ENCODE measurements at places on chromosomes 2 and 18.

- no peak for DNase-seq
Measured at GRCh38 chr2:212549463-212549862, 10.9 kb upstream of the ERBB4 start.

GRCh38 chr2:44786045-44786816, 155.3 kb upstream of the SIX3 start:
- no peak for DNase-seq

GRCh38 chr2:39665811-39666490, at the start of gene TMEM178A:
TSS of gene TMEM178A (plus strand) at chr2:39665917. CDS start at chr2:39665975, 58 bp downstream.
- no peak for DNase-seq

GRCh38 chr2:74461187-74462053, 3.2 kb downstream of the WBP1 start:
- DNase-seq: no peak

GRCh38 chr18:79245517-79246001, 150.2 kb upstream of the NFATC1 start:
- peak; percentile 19 for DNase-seq

GRCh38 chr2:121565389-121566250, 34.9 kb downstream of the RNU4ATAC start:
- DNase-seq: no peak

DNA sequence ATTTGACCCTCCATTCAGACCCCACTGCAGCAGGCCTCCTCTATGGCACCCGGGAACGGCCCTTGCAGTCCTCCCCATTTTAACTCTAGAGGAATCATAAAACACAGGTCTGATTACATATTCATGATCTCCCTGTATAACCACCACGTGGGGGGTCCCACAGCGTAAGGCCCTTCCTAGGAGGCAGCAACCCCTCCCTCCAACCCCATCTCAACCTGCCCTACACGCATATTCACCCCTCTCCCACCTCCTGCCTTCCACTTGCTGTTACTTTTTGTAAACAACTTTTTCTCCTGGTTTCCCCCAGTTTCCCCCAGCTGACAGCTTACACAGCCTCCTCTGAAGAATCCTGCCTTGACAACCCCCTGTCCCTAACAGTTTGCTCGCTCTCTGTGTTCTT, 85.1 kb upstream of the FOXI3 start:
- DNase-seq: no peak

- no peak for DNase-seq
Measured at GRCh38 chr2:60493804-60494387, 59.6 kb downstream of the BCL11A start.

- peak; percentile 65 for DNase-seq
Measured at GRCh38 chr2:136135921-136136906, 18.3 kb upstream of the CXCR4 start.

DNA sequence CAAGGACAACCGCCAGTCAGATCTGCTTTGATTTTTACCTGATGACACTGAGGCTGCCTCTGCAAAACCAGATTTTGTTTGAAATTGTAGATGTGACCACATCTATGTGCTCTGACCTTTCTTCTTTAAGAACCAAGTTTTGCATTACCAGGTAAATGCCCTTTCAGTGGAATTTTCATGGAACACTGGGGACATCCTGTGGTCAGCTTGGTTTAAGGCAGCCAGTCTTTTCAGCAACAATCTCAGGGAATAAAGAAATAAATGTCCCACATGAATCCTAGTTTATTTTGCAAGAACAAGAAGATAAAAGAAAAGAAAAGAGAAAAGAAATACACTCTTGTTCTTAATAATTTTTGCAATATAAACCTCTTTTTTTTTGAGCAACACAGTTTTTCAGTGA, 90.6 kb downstream of the POU3F3 start:
- no peak for DNase-seq

DNA sequence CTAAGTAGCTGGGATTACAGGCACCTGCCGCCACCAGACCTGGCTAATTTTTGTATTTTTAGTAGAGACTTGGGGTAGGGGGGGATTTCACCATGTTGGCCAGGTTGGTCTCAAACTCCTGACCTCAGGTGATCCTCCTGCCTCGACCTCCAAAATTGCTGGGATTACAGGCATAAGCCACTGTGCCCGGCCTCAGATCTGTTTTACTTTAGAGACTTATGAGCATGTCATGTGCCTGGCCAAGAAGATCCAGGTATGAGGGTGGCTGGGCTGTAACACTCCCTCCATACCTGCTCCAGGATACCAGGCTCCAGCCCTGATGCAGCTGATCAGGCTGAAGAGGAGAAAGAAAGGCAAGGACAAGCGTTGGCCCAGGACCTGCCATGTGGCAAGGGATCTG, 125.0 kb downstream of the LPIN1 start:
- DNase-seq: no peak

DNA sequence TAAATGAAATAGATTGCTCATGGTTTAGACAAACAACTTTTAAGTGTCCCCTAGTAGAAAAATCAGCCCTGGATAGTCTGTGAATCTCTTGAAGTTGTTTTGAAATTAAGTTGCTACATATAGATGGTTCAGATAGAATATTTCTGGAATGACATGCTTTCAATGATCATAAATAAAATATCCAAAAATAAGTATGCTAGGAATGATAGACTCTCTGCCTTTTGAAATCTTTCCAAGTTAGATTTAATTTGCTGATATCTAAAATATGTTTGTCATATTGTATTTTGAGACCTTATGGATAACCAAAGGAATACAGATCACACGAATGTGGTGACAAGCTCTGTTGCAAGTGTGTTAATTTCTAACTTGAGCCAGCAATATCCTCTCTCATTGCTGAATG, 488.7 kb downstream of the THSD7B start:
- DNase-seq: no peak

DNA sequence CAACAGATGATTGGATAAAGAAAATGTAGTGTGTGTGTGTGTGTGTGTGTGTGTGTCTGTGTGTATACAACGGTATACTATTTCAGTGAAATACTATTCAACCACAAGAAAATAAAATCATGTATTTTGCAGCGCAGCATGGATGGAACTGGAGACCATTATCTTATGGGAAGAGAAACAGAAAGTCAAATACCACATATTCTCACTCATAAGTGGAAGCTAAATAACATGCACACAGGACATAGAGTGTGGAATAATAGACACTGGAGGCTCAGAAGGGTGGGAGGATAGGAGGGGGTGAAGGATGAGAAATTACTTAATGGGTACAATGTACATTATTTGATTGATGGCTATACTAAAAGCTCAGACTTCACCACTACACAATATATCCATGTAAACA, 609.1 kb upstream of the SLC39A10 start:
- no peak for DNase-seq

DNA sequence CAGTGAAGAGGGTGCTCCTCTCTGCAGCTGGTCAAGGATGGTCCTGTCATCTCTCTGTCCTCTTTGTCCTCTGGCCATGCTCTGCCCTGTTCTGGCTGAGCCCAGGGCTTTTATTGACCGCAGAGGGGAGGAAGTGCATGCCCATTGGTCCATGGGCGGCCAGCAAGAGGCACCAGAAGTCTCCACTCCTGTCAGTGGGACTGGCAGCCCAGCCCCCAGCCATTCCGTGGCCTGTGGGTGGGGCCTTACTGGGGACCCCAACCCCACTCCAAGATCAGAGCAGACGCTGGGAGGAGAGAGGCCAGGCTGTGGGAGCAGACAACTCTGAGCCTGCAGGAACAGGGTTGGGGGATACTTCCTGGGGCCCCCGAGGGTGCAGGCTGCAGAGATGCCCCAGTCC, 156.9 kb downstream of the CTNNA2 start:
- DNase-seq: no peak

- no peak for DNase-seq
Measured at GRCh38 chr18:35710581-35710980, 129.0 kb downstream of the GALNT1 start.

DNA sequence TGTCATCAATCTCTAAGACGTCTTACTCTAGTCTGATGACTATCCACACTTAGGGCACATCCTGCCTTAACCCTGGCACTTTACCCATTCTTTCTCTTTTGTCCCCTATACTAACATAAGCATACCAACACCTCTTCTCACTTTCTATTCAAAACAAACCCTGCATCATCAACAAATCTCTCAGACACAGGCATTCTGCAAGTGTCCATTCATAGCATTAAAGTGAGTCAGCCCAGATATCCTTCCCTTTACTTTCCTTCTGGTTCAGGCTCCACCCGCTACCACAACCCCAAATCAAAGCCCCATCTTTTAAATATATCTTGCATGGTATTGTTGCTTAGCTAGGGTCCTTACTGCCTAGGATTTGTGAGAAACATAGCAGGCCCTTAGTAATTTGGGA, 3.8 kb downstream of the GRB14 start:
- DNase-seq: no peak

DNA sequence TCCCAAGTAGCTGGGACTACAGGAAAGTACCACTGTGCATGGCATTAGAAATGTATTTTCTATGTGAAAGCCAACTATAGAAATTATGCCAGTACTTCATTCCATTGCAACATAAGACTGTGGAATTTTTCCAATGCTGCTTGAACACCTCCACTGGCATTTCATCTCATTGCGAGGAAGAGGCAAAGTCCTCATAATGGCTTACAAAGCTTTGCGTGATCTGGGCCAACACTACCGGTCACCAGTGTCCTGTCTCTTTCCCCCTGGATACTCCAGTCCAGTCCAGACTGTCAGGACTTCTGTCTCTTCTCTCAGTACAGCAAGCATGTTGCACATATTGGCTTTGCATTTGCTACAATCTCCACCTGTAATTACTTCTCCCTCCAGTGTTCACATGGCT, 223.5 kb downstream of the GPD2 start:
- DNase-seq: no peak

GRCh38 chr2:211451642-211452041, 895.2 kb downstream of the CPS1 start:
- no peak for DNase-seq

DNA sequence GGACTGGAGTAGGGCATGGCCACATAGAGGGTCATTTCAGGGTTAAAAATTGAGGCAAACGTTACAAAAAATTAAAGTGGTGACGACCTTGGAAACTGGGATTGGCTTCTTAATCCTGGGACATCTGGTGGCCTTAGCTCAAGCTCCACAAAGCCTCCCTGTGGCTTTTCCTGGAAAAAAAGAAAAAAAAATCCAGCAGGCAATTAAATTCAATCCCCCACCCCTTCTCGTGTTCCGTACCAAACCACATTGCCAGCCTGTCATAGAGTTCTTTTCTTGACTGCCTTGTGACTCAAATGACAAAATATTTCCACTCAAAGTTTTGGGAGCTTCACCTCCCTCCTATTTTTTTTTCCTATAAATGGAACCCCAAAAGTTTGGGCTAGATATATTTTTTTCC, 195.6 kb downstream of the HRH4 start:
- DNase-seq: no peak

DNA sequence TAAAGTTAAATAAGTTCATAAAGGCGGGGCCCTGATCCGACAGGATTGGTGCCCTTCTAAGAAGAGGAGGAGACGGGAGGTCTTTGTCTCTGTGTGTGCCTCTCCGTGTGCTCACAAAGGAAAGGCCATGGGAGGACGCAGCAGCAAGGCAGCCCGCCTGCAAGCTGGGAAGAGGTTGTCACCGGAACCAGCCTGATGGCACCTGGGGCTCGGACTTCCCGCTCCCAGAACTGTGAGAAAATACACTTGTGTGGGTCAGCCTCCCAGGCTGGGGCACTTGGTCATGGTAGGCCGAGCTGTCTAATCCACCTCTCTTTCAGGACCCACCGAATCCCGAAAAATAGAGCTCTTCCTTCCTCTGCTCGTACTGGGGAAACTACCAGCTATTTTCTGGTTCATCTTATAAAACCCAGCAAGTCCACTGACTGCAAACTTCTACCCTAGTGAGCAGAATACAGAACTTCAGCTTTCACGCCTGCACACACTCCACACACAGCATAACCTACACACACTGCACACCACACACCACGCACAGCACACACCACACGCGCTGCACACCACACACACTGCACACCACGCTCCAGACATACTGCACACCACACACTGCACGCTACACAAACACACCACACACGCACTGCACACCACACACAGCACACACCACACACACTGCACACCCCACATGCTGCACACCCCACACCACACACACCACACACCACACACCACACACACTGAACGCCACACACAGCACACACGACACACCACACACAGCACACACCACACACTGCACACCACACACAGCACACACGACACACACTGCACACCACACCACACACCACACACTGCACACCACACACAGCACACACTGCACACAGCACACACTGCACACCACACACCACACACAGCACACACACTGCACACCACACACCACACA, 58.1 kb downstream of the ASB1 start:
- DNase-seq: no peak

GRCh38 chr2:182606728-182607681, 109.1 kb upstream of the DNAJC10 start:
- no peak for DNase-seq

- DNase-seq: no peak
Measured at GRCh38 chr2:3986063-3986462, 282.7 kb downstream of the DCDC2C start.

GRCh38 chr2:222439692-222440091, 15.3 kb downstream of the SGPP2 start:
- DNase-seq: no peak

DNA sequence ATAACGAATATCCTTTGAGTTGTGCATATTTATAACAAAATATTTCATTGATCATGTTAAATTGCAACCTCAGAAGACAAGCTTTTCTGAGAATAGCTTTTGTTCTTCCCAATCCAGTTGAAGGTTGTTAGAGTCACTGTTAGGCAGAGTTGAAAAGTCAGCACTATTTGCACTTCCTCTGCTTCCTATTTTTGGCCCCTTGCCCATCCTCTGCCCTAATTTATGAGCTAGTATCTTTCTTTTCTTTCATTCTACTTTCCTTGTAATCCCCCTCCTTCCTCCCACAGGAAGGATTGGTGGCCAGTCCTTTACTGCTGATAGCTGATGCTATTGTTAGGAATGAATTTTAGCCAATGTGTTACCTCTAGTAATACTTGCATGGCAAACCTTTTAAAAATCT, 4.9 kb downstream of the RALB start:
- no peak for DNase-seq

DNA sequence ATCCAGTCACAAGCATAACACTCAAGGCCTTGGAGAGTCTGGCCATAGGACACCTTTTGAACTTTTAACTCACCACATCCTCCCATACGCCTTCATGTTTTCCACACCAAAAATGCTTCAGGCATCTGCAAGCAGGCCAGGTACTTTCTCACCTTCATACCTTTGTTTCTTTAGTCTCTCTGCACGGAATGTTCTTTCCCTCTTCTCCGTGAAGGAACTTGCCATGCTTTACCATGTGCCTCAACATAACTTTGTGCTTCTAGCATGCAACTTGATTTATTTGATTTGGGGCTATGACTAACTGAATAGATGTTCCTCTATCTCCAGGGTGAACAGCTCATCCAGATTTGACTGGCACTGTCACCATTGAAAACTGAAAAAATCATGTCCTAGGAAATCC, 141.7 kb upstream of the ACVR2A start:
- no peak for DNase-seq

DNA sequence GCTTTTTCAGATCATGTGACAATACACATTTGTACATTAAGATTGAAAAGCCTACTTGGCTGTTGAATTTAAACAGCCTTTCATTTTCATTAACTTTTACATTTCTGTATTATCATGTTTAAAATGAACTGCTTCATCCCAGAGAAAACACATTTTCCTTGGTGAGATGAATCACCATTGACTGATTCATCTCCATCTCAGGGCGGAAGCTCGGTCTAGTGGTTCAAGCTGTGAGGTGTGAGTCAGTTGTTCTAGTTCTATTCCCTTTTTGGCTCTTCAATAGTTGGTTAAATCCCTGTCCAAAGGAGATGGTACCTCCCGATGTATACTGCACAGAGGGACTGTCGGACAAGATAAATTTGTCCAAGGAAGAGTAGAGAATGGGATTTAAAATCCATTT, 189.7 kb downstream of the ADCYAP1 start:
- DNase-seq: no peak

- DNase-seq: no peak
Measured at GRCh38 chr2:44549856-44550255, 188.1 kb downstream of the CAMKMT start.

Data from activated T-helper 1 cell treated with Interleukin-2 at 50 U/mL for 16 hours (primary cell).